Thymus (tissue), 14 donors: ENCODE measurements at places on chromosomes 2 and 18. TPM values are rescaled to one million over a fixed set of nuclear protein-coding genes. Genes with fewer than 3 reads are reported as not detected.

- no peaks in the 10 kb centered on the region for H3K36me3 ChIP-seq
- H3K27ac ChIP-seq: no peak overlapping the region
- H3K4me3 ChIP-seq: no peak overlapping the region
- no peak for DNase-seq
- peaks cover 11% of the 10 kb centered on the region for H3K4me1 ChIP-seq
- peaks cover 56% of the 10 kb centered on the region for H3K27me3 ChIP-seq
Measured at GRCh38 chr2:96119389-96119751, 3.0 kb upstream of the ADRA2B start.

DNA sequence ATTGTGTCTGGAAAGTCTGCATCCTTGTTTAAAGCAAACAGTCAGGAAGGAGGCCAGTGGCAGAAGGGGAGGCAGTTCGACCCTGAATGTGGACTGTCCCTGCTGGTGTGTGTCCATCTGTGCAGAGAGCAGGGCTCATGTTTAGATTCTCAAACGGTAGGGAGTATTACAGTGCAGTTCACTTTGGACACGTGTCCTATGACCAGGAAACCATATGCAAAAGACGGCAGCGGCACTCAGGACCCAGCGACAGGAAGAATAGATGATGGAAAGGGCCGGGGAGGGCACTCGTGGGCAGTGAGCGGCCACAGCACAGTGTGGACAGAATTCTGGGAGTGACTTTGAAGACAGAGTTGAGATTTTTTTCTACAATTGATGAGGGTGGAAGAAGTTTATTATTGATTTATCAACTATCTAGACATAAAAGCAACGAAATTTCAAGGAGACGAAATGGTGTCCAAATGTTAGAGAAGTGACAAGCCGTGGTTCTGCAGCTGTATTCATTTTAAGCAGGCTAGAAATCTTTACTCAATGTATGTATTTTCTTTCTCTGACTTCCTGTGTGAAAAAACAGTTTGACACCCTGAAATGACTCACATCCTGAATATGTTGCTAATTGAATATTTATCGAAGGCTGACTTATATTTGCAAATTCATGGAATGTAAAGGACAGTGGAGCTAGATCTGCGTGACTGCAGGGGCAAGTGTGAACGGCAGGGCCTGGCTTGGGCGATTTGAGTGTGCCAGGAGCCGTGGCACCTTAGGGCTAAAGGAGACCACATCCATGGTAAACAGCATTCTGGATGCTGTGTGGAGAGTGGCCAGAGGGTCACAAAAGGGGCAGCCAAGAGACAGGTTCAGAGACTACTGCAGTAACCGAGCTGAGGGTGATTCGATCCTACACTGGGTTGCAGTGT lies 214.2 kb downstream of the PTGR3 start:
- no peak overlapping the region for H3K4me3 ChIP-seq
- no peaks in the 10 kb centered on the region for H3K36me3 ChIP-seq

DNA sequence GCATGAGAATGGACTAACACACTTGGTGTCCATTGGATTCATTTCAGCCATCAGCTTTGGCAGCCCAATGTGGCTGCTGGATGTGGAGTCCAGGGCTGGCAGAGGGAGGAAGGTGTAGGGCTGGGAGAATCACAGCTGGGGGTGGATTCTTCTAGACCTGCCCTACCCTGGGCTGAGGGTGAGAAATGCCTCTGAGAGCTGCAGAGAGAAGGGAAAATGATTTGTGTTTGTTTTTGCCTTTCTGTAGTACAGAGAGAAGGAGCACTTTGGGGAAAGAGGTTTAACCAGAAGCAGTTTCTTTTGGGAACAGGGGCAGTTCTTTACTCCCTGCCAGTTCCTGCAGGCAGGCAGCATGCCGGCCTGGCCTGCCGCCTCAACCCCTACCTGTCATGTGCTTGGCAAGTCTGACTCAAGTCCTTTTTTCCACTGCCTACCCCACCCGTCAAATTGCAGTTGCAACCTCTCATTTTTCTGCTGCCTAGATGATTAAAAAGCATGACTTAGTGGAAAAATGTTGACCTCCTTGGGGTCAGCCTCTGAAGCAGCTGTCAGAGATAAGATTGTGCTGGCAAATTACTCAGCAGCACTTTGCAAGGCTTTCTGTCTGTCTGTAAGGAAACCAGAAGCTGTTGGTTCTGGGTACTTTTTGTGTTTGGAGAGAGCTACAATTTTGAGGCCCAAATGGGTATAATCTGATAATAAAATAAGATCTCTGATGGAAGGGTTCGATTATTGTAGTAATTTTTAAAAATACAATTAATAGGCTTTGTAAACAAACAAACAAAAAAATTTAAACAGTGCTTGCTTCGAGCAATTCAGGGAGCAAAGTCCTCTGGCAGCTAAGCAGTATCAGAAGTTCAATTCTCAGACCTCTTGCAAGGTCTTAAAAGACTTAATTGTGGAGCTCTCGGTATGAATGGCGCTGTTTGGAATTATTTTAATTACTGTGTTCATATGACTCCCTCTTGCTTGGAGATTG lies 21.7 kb downstream of the LBH start:
- H3K36me3 ChIP-seq: peaks cover 32% of the 10 kb centered on the region
- H3K27me3 ChIP-seq: no peaks in the 10 kb centered on the region
- H3K27ac ChIP-seq: peak overlapping the region; percentile 55

GRCh38 chr2:237629188-237629534 lies 1.8 kb downstream of the LRRFIP1 start:
- no peaks in the 10 kb centered on the region for H3K4me1 ChIP-seq
- H3K27me3 ChIP-seq: peaks cover 37% of the 10 kb centered on the region
- no peaks in the 10 kb centered on the region for H3K36me3 ChIP-seq
- no peak overlapping the region for H3K4me3 ChIP-seq
- no peak overlapping the region for H3K27ac ChIP-seq

- no peak overlapping the region for H3K27ac ChIP-seq
- peaks cover 5% of the 10 kb centered on the region for H3K36me3 ChIP-seq
- no peaks in the 10 kb centered on the region for H3K27me3 ChIP-seq
- H3K4me3 ChIP-seq: no peak overlapping the region
Measured at GRCh38 chr2:27320958-27321543, 1.8 kb downstream of the MPV17 start.

DNA sequence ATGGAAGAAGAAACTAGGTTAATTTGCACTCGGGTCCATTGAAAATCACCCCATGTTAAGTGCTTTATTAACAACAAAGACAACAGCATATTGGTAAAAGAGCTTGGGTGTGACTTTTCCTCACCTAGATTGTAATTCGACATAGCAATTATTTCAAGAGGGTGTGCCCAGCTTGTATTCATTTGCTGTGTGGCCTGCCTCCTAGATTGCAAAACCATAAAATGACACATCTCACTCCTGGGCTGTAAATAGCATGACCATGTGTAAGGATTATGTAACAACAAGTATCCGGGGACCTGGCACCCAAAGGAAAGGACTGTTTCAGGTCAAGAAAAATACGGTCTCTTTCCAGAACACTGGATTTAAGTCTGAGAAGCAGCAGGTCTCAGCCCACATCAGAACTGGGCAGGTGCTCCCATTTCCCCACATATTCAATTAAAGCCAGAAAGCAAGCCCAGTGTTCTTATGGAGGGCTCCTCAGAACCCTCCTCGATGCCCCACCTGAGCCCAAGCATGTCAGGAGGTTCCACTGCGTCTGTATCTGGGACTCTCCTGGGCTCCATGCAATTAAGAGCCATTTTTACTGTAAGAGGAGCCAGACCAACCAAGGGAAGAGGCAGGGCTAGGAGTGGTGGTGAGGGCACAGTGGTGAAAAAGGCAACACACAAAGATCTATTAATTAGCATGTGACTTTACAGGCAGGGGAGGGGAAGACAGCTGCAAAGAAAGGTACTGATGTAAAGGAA lies 39.2 kb downstream of the MREG start:
- no peaks in the 10 kb centered on the region for H3K36me3 ChIP-seq
- H3K4me3 ChIP-seq: no peak overlapping the region
- no peak overlapping the region for H3K27ac ChIP-seq
- H3K27me3 ChIP-seq: no peaks in the 10 kb centered on the region

GRCh38 chr2:6010163-6010562 lies 318.0 kb downstream of the SOX11 start:
- H3K4me3 ChIP-seq: no peak overlapping the region
- no peaks in the 10 kb centered on the region for H3K36me3 ChIP-seq
- no peaks in the 10 kb centered on the region for H3K4me1 ChIP-seq
- no peak overlapping the region for H3K27ac ChIP-seq
- H3K27me3 ChIP-seq: no peaks in the 10 kb centered on the region
- DNase-seq: no peak

GRCh38 chr2:165203689-165204559 lies at the start of gene SCN3A:
Gene SCN3A (minus strand): TSS chr2:165204050. CDS start chr2:165176394, 27,656 bp downstream.
- H3K4me1 ChIP-seq: no peaks in the 10 kb centered on the region
- H3K27ac ChIP-seq: peak within 1 kb of the TSS; percentile 40
- peak within 1 kb of the TSS; percentile 34 for H3K4me3 ChIP-seq
- DNase-seq: peak; percentile 66

DNA sequence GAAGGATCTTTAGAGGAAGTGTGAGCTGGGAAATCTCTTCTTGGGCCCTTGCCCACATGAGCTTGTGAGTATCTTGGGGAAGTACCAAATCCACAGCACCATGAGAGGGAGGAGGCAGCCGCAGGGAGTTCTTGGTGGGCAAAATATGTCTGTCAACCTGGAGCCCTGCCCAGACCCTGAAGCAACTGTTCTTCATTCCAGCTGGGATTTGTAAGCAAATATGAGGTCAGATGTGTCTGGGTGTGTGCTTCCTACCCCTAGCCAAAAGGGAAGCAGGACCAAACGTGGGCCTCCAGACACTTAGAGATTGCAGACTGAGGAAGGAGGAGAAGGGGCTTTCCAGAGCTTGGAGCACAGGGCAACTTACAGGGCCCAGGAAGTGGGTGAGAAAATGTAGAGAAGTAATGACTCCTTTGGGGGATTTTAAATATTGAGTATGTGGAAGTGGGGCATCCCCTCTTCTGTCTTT lies 41.9 kb downstream of the TMEM247 start:
- H3K27me3 ChIP-seq: no peaks in the 10 kb centered on the region
- no peaks in the 10 kb centered on the region for H3K36me3 ChIP-seq
- H3K4me1 ChIP-seq: no peaks in the 10 kb centered on the region

DNA sequence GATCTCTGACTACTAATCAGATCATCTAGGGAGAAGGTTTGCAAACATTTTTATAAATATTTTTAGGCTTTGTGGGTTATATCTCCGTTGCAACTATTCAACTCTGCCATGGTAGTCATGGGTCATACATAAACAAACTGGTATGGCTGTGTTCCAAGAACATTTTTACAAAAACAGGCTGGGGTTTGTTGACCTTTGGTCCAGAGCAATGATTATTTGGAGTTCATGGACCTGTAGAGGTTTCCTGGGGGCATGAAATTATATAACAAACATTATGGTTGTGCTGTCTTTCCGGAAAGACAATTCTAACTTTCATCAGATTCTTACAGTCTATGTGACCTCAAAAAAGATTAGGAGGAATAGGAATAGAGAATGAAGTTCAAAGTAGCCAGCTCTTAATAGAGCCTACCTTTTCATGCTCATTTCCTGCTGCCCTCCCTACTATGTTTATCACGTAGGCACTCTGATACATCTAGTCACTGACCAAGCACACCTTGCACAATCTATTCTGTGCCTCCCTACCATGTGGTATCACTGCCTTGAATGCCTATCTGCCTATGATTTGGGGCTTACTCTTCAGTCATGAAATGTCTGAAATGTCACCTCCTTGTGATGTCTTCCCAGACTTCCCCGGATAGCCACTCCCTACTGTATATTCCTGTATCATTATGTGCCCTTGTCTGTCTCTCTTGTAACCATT lies 102.4 kb upstream of the SCN1A start:
- no peak overlapping the region for H3K4me3 ChIP-seq
- H3K4me1 ChIP-seq: no peaks in the 10 kb centered on the region
- H3K36me3 ChIP-seq: no peaks in the 10 kb centered on the region
- DNase-seq: no peak
- H3K27me3 ChIP-seq: no peaks in the 10 kb centered on the region
- no peak overlapping the region for H3K27ac ChIP-seq

GRCh38 chr2:119481501-119482455 lies 42.5 kb downstream of the SCTR start:
- no peaks in the 10 kb centered on the region for H3K27me3 ChIP-seq
- H3K4me3 ChIP-seq: no peak overlapping the region
- no peaks in the 10 kb centered on the region for H3K36me3 ChIP-seq
- no peaks in the 10 kb centered on the region for H3K4me1 ChIP-seq

DNA sequence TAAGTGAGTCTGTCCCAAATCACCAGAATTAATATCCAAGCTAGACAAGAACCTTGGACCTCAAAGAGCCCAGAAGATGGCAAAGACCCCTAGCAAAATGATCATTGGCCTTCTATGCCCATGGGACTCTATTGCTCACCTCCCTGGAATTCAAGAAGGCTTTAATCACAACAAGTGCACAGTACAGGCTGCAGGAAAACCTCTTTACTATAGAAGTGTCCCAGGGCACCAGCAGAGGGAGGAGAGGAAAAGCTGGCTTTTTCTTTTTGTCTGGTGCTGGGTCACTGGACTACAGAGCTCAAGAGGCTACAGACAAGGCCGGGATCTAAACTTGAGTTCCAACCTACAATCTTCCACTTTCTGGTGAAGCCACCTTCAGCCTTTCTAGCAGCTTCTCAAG lies 88.3 kb upstream of the PPP1CB start:
- no peak overlapping the region for H3K27ac ChIP-seq
- no peak for DNase-seq
- H3K4me3 ChIP-seq: no peak overlapping the region
- H3K4me1 ChIP-seq: no peaks in the 10 kb centered on the region

DNA sequence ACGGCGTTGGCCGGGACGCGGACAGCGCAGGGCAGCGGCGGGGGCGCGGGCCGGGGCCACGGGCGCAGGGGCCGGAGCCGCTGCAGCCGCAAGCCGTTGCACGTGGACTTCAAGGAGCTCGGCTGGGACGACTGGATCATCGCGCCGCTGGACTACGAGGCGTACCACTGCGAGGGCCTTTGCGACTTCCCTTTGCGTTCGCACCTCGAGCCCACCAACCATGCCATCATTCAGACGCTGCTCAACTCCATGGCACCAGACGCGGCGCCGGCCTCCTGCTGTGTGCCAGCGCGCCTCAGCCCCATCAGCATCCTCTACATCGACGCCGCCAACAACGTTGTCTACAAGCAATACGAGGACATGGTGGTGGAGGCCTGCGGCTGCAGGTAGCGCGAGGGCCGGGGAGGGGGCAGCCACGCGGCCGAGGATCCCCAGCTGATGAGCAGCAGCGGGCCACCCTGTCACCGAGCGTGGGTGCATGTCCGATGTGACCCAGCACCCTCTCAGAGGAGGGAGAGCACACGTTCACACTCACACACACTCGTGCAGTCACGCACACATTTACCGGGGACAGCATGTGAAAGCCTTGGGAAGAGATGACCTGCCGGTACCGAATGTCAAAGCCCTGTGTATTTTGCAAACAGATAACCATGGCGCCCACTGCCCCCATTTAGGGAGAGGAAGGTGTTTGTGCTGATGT lies 4.2 kb downstream of the GDF7 start:
- H3K4me1 ChIP-seq: no peaks in the 10 kb centered on the region
- no peaks in the 10 kb centered on the region for H3K36me3 ChIP-seq
- DNase-seq: no peak
- H3K4me3 ChIP-seq: no peak overlapping the region
- peaks cover 58% of the 10 kb centered on the region for H3K27me3 ChIP-seq
- H3K27ac ChIP-seq: no peak overlapping the region

GRCh38 chr18:23881778-23882177 lies 132.8 kb upstream of the TTC39C start:
- H3K4me3 ChIP-seq: no peak overlapping the region
- no peak for DNase-seq
- no peaks in the 10 kb centered on the region for H3K36me3 ChIP-seq
- no peaks in the 10 kb centered on the region for H3K27me3 ChIP-seq
- H3K27ac ChIP-seq: no peak overlapping the region

HOXD11 gene
- not detected for total RNA-seq

TGOLN2 gene
- total RNA-seq: 27.4 TPM
